Mammary epithelial cell (primary cell): ENCODE measurements at places on chromosomes 6 and 20. TPM values are rescaled to one million over a fixed set of nuclear protein-coding genes. Genes with fewer than 3 reads are reported as not detected.

Gene B3GAT2
- total RNA-seq, result not detected in 2 replicates

Gene NNAT
- 1.0 TPM for total RNA-seq

Gene RAB32
- 56.5 and 65.8 TPM in 2 replicates for total RNA-seq

Gene SNAI1
- total RNA-seq, result not detected in 2 replicates

Gene DOK5
- total RNA-seq, result not detected in 2 replicates

Gene BMP5
- not detected for total RNA-seq

Gene CLIC5
- not detected in 2 replicates for total RNA-seq

GRCh38 chr20:47191074-47191673, 165.3 kb downstream of the ZMYND8 start:
- DNase-seq, result peak; percentile 91

DNA sequence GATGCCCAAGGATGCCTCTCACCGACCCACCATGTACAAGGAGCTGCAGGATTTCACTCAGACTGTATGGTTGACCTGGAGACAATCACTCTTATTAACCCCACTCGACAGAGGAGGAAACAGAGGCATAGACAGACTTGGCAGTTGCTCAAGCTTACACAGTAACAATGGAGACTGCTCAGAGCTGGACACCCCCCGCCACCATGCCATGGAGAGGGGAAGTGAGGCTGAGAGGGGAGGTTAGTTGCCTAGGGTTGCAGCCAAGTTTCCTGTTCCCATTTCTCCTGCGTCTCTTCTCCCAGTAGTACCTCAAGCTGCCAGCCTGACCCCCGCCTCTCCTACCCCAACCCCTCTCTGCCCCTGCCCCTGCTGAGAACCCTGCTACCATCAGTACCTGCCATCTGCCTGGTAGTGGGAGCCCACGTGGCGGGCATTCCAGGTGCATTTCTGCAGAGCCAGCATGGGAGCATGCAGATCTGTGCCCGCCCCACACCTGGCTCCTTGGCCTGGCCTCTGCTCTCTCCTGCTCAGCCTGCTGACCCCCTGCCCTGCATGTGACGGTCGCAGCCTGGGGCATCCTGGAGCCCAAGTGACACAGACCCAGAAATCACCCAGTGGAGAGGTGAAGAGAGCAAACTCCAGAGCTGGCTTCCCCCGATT, 157.7 kb downstream of the PREX1 start:
- DNase-seq, result no peak

- no peak for DNase-seq
These were observed 8.7 kb downstream of the EZR start for GRCh38 chr6:158810155-158811095.

- no peak for DNase-seq
These were observed 12.0 kb downstream of the ITPR3 start for GRCh38 chr6:33633084-33633461.

GRCh38 chr6:168368066-168368820, 48.7 kb upstream of the DACT2 start:
- DNase-seq, result no peak

- no peak for DNase-seq
These were observed 397.1 kb upstream of the BTBD3 start for GRCh38 chr20:11520596-11520995.

GRCh38 chr6:53441761-53442160, 93.0 kb upstream of the ELOVL5 start:
- DNase-seq, result no peak

- DNase-seq, result peak; percentile 89
These were observed 25.8 kb downstream of the NKAIN2 start for GRCh38 chr6:123829302-123829953.

GRCh38 chr6:106448000-106448426, 87.5 kb downstream of the CRYBG1 start:
- DNase-seq, result no peak
